ENCODE measurements at places on chromosomes 3 and 15.

- DNase-seq, result no peak
Measured at GRCh38 chr3:50028346-50028745, 60.4 kb upstream of the RBM5 start.

- DNase-seq, result no peak
Measured at GRCh38 chr3:45516829-45517228, 77.7 kb upstream of the LIMD1 start.

DNA sequence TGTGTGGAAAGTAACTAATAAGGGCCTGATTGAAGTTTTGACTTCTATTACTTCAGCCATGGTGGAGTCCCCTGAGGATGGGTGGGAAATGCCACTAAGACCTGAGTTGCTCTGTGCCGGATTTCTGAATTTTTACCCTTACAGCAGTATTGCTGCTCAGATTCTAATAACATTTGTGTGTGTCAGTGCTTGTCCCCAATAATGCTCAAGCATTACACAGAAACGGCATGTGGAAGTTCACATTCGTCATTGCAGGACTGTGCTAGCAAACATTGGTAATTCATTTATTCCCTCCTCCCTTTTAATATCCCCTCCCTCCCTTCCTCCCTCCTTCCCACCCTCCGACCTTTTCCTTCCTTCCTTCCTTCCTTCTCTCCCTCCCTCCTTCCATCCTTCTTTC lies 484.5 kb upstream of the ONECUT1 start:
- no peak for DNase-seq

DNA sequence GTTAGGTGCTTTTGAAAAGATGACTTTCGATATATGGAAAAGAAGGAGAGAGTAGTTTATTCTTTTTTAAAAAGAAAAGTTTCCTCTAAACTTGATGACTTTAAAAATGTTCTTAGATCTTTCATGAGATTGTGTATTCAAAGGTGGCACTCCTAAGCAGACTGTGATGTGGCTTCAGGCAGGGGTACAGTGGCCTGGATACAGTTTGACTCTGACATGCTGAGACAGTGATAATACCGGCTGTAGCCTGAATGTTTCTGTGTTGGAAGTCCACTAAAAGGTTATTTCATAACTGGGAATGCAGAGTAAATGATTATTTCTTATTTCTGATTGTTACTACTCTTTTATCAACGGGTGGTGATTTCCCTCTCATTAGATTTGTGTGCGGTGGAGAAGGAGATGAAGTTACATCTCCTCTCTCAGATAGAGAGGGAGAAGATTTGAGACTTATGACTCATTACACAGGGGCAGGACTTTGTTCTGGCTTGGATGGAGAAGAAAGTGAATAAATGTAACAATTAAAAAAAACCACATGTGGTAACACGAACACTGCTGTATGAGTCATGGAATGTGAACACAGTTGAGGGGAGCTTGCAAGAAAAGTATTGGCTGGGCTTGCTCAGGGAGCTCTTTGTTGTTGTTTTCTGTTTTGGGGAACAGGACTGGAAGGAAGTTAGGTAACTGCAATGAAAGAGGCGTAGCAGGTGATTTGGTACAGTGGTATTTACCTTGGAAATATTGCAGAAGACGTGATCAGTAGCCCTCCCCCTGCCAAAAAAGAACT lies 21.6 kb downstream of the SPTSSB start:
- DNase-seq, result no peak

GRCh38 chr3:13532631-13533030 lies 16.3 kb upstream of the FBLN2 start:
- DNase-seq, result no peak

- DNase-seq, result no peak
Measured at GRCh38 chr15:65085990-65086679, 9.6 kb downstream of the KBTBD13 start.

All from CD4-positive, alpha-beta T cell treated with Interleukin-1 beta for 1 hour (primary cell).